AG08396 (cell line): ENCODE measurements at places on chromosomes 2 and 18.

DNA sequence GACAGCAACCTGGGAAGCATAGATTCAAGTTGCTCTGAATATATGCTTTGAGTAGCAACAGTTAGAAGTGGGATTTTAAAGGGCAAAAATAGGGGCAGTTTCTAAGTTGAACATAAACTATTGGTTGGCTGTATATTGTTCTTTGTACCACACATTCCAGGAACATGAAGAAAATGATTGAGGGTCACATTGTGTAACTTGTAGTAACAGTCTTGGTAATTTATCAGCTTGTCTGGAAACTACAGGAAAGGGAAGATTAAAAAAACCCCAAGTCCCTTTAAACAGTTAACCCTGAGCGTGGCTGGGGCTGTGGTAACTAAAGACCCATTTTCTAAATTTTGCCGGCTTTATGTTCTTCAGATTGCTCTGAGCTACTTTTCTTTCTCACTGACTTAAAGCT is 7.4 kb downstream of the PLEKHB2 start:
- DNase-seq, result no peak

DNA sequence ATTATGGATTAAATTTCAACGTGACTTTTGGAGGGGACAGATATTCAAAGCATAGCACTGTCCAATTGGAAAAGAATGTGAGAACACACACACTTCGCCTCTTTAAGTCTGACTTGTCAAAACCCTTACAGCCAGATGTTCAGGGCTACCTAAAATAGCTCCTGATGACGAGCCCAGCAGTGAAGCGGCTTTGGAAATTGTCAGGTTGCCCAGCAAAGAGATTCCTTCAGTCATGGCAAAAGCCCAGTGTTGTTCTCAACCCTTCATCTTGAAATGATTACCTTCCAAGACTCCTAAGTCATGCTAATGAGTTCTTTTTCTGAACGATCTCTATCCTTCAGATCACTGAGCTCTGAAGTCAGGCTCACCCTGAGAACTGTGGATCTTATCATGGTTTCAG is 436.6 kb downstream of the LRATD1 start:
- DNase-seq, result no peak

- no peak for DNase-seq
Observed at GRCh38 chr2:170201275-170201674, 23.3 kb downstream of the MYO3B start.

DNA sequence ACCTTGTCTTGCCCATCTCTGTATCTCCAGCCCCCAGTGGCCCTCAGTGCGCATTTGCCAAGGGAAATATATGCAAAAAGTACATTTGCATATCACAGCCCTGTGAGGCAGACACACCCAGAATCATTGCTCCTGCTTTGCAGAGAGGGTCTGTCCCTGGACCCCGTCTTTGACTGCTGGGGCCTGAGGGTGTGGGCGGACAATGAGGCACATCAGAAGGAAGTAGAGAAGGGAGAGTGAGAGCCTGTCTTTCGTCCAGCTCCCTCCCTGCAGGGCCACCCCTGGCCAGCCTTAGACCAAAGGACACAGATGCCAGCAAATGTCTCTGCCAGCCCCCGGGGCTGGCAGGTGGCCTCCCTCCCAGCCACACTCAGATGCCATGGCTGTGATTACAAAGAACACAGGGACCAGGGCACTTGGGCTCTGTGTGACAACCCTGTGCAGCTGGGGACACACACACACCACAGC is 516.2 kb upstream of the MYT1L start:
- no peak for DNase-seq

GRCh38 chr2:192749611-192750200 is 555.0 kb upstream of the TMEFF2 start:
- no peak for DNase-seq

GRCh38 chr2:95057535-95058370 is 32.2 kb downstream of the MAL start:
- no peak for DNase-seq

- no peak for DNase-seq
Observed at GRCh38 chr2:11768946-11769345, 22.5 kb downstream of the LPIN1 start.

DNA sequence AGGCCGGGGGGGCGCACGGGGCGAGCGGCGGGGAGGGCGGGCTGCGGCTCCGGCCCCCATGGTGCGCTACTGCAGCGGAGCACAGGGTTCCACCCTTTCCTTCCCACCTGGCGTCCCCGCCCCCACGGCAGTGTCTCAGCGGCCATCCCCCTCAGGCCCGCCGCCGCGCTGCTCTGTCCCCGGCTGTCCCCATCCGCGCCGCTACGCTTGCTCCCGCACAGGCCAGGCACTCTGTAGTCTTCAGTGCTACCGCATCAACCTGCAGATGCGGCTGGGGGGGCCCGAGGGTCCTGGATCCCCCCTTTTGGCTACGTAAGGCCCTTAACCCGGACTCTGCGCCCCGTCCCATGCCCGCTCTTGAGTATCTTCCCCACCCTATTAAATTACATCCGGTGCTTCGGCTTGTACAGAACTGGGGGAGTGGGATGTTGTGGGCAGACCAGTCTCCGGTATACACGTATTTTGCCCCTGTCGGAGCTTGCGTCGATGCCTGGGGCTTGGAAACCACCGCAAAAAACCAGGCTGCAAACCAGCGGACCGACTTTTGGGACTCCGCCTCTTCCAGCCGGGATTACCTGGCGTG is 598 bp upstream of the WBP1 start:
- no peak for DNase-seq
